Kidney (tissue), 22 donors: ENCODE measurements at places on chromosomes 13 and 19. TPM values are rescaled to one million over a fixed set of nuclear protein-coding genes. Genes with fewer than 3 reads are reported as not detected.

- H3K27me3 ChIP-seq = no peaks in the 10 kb centered on the region
- no peak for DNase-seq
- no peaks in the 10 kb centered on the region for H3K36me3 ChIP-seq
- no peak overlapping the region for H3K4me3 ChIP-seq
- H3K4me1 ChIP-seq = no peaks in the 10 kb centered on the region
Measured at GRCh38 chr13:26882731-26883130, 122.1 kb upstream of the GPR12 start.

- peaks cover 3% of the 10 kb centered on the region for H3K36me3 ChIP-seq
- no peak for DNase-seq
- no peak overlapping the region for H3K4me3 ChIP-seq
- no peaks in the 10 kb centered on the region for H3K27me3 ChIP-seq
- peaks cover 38% of the 10 kb centered on the region for H3K4me1 ChIP-seq
- H3K27ac ChIP-seq = peak overlapping the region; percentile 13
Measured at GRCh38 chr19:40274585-40275544, 10.3 kb downstream of the AKT2 start.

GRCh38 chr19:29040951-29041350 lies 172.0 kb downstream of the UQCRFS1 start:
- no peaks in the 10 kb centered on the region for H3K27me3 ChIP-seq
- peak overlapping the region; percentile 23 for H3K4me3 ChIP-seq
- no peaks in the 10 kb centered on the region for H3K4me1 ChIP-seq
- no peak for DNase-seq

DNA sequence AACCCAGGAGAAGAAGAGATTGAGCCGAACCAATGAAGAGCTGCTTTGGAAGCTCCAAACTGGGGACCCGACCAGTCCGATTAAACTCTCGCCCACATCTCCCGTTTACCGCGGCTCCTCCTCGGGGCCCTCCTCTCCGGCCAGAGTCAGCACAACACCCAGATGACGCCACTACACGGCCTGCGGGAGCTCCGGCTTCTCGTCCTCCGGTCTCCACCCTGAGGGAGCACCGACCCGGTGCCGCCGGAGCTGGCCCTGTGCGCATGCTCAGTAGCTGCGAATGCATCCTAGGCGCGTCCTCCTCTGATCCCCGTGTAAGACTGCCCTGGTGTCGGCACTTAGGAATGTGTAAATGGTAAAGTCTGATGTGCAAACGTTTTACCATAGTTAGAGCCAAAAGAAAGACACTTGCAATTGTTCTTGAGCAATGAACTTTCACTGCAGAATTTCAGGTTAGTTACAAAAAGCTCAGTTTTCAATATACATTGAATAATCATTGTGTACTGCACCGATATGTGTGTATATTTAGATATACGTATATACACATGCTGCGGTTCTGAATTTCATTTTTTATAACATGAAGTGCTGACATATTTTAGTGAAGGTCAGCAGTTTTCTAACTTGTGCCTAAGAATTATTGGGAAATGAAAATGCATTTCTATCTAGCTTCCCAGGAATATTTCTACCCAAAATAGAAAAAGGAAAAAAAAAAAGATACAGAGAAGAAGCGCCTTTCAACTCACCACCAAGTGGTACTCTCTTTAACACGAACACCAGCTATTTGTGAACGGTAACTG lies 92.2 kb downstream of the SLC7A1 start:
- H3K27ac ChIP-seq = no peak overlapping the region
- peaks cover 8% of the 10 kb centered on the region for H3K4me1 ChIP-seq
- no peaks in the 10 kb centered on the region for H3K27me3 ChIP-seq
- no peak overlapping the region for H3K4me3 ChIP-seq

Gene ZNF320
- 25.8 TPM for total RNA-seq
